GM19239 (cell line): ENCODE measurements at places on chromosomes 6 and 20.

- DNase-seq = no peak
Observed at GRCh38 chr20:17083738-17084137, 143.1 kb upstream of the PCSK2 start.

- no peak for DNase-seq
Observed at GRCh38 chr6:158621694-158622544, 22.6 kb downstream of the DYNLT1 start.

- no peak for DNase-seq
Observed at GRCh38 chr6:5389086-5389745, 127.9 kb downstream of the FARS2 start.

GRCh38 chr6:53436526-53437303 lies 88.0 kb upstream of the ELOVL5 start:
- DNase-seq = no peak

DNA sequence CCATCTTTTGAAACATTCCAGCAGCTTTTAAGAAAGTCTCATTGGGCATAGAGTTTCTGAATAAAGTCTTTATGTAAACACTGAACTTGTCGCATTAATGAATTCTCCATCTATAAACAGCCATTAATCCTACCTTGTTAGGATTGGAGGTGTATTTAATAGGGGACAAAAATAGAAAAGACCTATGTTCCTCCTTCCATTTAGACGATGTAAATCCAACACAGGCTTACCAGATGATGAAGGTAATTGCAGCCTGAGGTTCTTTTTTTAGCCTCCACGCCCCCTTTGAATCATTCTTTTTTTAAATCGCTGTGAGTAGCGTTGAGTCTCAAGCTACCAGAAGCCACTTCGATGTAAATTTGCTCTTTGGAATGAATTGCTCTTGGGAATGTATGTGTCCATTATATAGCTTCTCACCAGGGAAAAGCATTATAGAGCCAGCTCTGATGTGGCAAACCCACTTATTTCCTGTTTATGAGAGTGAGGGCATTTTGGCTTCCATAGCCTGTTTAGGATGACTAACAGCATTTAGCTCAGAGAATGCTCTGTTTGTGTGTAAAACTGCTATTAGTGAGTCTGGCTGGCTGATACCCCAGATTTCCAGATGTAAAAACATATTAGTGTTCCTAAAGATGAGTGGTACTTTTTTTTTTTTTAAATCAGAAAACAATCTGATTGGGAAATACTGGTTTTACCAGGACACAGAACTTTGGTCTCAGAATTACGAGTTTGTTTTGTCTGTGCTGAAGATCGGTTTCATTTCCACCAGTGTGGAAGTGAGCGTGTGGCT lies 74.9 kb upstream of the CLDN20 start:
- no peak for DNase-seq
